Fibroblast of gingiva (primary cell): ENCODE measurements at places on chromosomes 1 and 21.

GRCh38 chr21:32772281-32773047 lies 909 bp upstream of the PAXBP1 start:
- DNase-seq: peak; percentile 23

GRCh38 chr1:21260405-21261125 lies 29.7 kb downstream of the ECE1 start:
- DNase-seq: no peak

- no peak for DNase-seq
Measured at GRCh38 chr1:38546636-38547035, 312.9 kb downstream of the RRAGC start.

GRCh38 chr1:38244218-38244845 lies 197.7 kb upstream of the POU3F1 start:
- DNase-seq: no peak

- DNase-seq: no peak
Measured at GRCh38 chr1:55088413-55088812, 49.1 kb downstream of the PCSK9 start.

- no peak for DNase-seq
Measured at GRCh38 chr1:9451081-9451480, 88.2 kb upstream of the SLC25A33 start.

DNA sequence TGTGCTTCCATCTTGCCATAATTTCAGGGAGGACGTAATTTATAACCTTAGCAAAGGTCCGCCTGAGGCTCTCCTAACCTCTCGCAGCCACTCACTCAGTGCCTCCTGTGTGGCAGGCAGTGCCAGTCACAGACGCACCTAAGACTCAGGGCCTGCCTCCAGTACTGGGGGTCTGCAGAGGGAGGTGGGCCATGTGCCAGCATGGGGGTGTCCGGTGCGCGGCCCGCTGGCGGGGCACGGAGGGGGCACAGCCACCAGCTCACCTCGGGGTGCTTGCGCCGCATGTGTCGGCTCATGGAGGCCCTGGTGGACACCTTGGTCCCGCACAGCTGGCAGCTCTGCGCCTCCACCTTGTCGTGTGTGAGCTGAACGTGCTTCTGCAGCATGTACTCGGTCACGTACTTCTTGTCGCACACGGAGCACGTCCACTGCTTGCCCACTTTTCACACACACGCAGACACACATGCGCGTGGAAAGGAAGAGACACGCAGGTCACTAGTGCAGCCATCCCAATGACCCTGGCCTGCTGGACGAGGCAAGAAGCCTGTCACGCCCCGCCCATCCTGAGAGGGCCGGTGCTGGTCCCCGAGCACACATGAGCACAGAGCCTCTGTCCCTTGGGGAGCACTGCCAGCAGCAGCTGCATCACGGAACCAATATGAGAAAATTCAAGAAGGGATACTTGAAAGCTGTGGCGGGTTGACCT lies 43.2 kb upstream of the RIPK4 start:
- DNase-seq: no peak

DNA sequence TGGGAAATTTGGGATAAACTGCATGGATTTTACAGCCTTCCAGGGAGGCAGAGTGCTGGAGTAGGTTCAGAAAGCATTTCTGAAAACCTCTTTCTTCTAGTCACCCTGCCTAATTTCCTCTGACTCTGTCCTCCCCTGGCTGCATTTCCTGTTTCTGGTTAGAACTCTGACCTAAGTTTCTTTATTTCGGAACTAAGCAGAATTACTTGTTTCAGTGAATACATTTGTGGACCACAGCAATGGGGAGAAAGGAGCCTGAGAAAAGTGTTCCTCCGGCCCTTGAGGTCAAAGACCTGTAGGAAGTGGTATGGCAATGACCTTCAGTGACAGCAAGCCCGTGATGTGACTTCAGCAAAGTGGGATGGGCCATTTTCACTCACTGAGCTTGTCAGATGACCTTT lies 173.4 kb upstream of the RUNX1 start:
- no peak for DNase-seq

- peak; percentile 65 for DNase-seq
Measured at GRCh38 chr1:111484391-111485026, 10.7 kb downstream of the C1orf162 start.

DNA sequence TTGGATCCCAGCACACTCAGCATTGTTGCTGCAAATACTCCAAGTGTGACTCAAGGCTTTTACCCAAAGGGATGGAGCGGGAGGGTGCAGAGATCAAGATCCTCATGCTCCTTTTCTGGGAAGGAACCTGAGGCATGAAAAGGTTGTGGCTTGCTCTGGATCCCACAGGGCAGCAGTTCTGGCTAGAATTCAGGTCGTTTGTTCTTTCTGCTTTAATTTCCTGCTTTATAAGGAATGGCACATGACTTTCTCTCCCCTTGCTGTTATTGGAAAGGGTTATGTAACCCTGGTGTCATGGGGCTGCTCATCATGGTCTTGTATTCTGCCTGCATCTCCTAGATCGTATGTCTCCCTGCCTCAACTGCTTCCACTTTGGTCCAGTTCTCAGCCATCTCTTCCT lies 101.6 kb downstream of the NOS1AP start:
- DNase-seq: no peak

GRCh38 chr1:97247196-97247595 lies 525.6 kb downstream of the PTBP2 start:
- DNase-seq: peak; percentile 75

- DNase-seq: no peak
Measured at GRCh38 chr1:176055398-176055797, 151.7 kb downstream of the COP1 start.

- DNase-seq: no peak
Measured at GRCh38 chr1:1021920-1022259, 2.0 kb downstream of the AGRN start.

DNA sequence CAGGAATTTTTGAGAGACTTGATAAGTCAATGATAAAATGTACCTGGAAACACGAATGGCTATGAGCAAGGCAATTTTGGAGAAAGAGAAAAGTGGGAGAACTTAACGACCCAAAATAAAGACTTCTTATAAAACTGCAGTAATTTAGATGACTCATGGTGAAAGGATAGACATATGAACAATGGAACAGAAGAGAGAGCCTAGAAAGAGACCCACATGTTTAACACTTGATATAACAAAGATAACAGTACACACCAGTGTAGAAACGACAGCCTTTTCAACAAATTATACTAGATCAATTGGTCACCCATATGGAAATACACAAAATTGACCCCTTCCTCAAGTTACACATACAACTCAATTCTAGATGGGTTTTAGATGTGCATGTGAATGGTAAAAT lies 117.5 kb upstream of the GALNT2 start:
- DNase-seq: no peak

- DNase-seq: no peak
Measured at GRCh38 chr1:9282696-9282955, 10.1 kb upstream of the SPSB1 start.

- DNase-seq: no peak
Measured at GRCh38 chr1:54723985-54724384, 8.3 kb downstream of the TTC4 start.

DNA sequence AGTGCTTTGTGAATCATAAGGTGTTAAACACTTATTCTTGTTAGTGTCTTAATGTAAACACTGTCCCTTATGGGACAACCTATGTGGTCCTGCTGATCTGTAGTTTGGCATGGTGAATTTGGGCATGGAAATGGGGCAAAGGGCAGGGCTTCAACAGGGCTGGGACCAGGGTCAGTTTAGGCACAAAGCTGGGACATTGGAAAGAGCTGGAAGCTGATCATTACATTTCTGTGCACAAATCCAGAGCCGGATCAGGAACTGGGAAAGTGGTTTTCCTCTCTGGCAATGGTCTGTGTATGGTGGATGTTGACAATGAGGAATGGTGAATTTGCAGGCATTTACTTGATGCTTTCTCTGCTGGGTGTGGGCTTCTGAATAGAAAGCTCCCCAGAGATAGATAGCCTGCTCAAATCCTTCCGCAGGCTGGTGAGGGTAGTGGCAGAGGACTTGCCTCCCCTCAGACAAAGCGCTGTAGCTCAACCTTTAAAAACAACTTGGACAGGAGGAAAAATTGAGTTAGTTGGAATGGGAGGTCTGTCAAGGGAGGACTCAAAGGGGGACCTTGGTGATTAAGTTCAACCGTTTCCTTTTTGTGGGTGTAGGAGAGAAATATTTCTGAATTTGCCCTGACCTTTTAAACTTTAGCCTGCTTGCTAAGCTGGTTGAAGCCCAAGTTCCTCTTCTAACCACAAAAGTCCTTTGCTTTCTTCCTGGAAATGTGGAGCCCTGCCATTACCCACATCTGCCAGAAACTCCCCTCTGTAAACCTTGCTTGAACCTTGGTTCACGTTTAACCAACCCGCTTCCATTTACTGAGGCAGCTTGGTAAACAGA lies 35.3 kb downstream of the HLX start:
- no peak for DNase-seq

GRCh38 chr21:38460171-38460742 lies 38.0 kb downstream of the ERG start:
- DNase-seq: no peak

DNA sequence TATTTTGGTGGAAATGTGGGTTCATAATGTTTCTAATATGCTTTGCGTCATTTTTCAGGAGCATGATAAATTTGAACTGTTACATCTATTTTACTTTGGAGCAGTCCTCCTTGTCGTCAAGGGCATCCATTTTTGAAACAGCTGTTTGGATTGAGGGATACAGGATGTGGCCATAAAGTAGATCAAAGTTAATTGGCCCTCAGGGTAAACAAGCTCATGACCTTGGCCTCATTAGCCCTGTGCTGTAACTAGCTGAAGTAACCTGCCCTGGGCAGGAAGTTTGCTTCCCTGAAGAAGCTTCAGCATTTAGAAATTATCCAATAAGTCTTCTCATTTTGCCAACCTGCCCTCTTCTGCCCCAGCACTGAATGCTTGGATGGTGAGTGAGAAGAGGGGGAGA lies 24.8 kb upstream of the RGL1 start:
- DNase-seq: no peak

DNA sequence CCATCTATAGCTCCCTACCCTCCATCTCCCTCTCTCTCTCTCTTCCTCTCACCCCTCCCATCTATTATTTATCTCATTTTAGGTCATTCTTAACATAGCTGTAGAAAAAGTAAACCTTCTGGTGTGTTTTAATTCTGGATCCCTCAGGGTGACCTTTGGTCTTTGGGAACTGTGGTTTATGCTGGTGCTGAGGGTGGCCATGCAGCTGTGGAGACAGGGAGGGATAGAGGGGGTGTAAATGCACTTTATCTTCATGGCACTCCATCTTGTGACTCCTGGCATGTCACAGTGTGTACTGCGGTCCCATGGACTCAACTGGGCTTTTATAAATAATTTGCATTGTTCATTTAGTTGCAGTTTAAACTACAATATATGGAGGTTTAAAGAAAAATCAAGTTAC lies 50.2 kb upstream of the RUNX1 start:
- DNase-seq: no peak

DNA sequence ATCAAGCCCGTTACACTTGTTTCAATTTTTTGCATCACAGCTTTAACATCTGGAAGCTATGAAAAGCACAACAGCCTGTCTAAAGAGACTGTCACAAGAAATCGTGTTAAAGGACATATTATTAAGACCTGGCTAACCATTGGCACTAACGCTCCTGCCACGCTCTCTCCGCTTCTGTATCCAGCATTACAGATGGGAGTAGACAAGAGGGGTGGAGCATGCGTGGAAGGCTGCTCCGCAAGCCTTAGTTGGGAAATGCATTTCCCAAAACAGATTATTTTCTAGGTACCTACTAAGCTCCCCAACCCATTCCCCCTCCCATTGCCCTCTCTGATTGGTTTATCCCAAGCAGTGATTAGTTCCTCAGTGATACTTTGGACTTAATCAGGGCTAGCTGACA lies 72.4 kb downstream of the NTNG1 start:
- no peak for DNase-seq

- DNase-seq: no peak
Measured at GRCh38 chr1:240021709-240022108, 70.0 kb upstream of the FMN2 start.

GRCh38 chr1:31390071-31390470 lies 17.2 kb upstream of the FABP3 start:
- no peak for DNase-seq

GRCh38 chr1:10658396-10659066 lies 137.9 kb downstream of the CASZ1 start:
- no peak for DNase-seq
